Karpas-422 (cell line): ENCODE measurements at places on chromosomes 7 and 10. TPM values are rescaled to one million over a fixed set of nuclear protein-coding genes. Genes with fewer than 3 reads are reported as not detected.

GRCh38 chr7:39691821-39692220, 68.4 kb downstream of the RALA start:
- peaks cover 38% of the 10 kb centered on the region for H3K36me3 ChIP-seq
- no peaks in the 10 kb centered on the region for H3K27me3 ChIP-seq
- no peak for DNase-seq
- H3K4me1 ChIP-seq = no peaks in the 10 kb centered on the region

The HTR7 gene
- 0.26 TPM in 1 of 2 replicates, not detected in the other for total RNA-seq

GRCh38 chr7:86846494-86847190, 202.9 kb downstream of the GRM3 start:
- H3K27me3 ChIP-seq = no peaks in the 10 kb centered on the region
- H3K27ac ChIP-seq = no peak overlapping the region
- no peak for DNase-seq
- no peaks in the 10 kb centered on the region for H3K4me1 ChIP-seq
- H3K36me3 ChIP-seq = no peaks in the 10 kb centered on the region

The BHLHA15 gene
- total RNA-seq = not detected in 2 replicates

The STAG3 gene
- 8.1 and 22.1 TPM in 2 replicates for total RNA-seq

GRCh38 chr10:117350909-117351308, 24.3 kb downstream of the PDZD8 start:
- H3K4me1 ChIP-seq = peaks cover 18% of the 10 kb centered on the region
- H3K27me3 ChIP-seq = no peaks in the 10 kb centered on the region
- no peak overlapping the region for H3K4me3 ChIP-seq
- no peak for DNase-seq
- no peaks in the 10 kb centered on the region for H3K36me3 ChIP-seq
- H3K27ac ChIP-seq = no peak overlapping the region
